Inflammatory macrophage (primary cell): ENCODE measurements at places on chromosomes 16 and 17.

GRCh38 chr17:41107941-41108450 is 2.8 kb downstream of the KRTAP4-9 start:
- DNase-seq, result no peak

DNA sequence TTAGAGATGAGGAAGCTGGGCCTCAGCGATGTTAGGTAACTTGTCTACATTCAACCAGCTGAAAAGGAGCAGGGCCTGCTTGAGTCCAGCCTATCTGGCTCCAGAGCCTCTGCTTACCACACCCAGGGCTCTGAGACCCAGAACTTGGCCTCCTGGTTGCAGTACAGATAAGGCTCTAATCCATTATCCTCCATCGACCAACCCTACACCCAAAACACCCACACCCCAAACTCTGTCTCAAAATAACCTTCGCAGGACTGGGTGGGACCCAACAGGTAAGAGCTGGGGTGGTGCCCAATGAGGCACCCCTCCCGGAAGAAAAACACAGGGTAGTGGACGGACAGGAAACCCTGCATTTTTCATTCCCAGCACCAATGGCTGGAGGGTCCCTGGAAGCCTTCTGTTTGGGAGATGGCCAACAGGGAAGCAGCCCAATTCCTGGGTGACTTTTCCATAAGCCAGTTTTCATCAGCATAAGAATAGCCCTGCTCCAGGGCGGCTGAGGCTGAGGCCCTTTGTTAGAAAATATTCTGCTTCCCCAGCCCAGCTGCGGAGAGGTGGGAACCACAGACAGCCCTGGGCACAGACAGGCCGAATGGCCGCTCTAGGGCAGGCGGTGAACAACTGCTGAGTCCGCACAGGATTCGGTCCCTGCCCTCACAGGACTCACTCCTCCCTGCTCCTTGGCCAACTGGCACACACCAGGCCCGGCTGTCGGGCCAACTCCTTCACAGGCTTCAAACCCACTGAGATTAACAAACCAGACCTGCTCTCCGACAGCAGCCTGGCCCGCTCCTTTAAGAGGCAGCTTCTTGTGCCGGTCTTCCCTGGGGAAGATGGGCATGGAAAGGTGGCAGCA is 9.8 kb downstream of the SMIM5 start:
- DNase-seq, result no peak

DNA sequence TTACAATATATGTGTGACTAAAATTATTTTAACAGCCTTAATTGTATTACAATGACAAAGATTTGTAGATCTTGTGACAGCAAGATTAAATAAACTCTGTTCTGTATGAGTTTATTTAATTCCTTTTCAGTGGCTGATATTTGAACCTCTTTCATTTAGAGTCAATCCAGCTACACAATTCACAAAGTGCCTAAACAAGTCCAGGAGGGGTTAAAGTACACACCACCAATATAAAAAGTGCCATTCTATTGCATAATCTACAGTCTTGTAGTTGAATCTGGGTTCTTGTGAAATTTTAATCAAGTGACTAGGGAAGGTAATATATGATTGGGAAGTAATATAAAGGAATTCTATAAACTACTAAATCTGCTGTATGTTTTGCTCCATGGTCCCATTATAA is 3.9 kb upstream of the NFAT5 start:
- DNase-seq, result peak; percentile 20

GRCh38 chr17:49146620-49147306 is 14.2 kb downstream of the B4GALNT2 start:
- no peak for DNase-seq

DNA sequence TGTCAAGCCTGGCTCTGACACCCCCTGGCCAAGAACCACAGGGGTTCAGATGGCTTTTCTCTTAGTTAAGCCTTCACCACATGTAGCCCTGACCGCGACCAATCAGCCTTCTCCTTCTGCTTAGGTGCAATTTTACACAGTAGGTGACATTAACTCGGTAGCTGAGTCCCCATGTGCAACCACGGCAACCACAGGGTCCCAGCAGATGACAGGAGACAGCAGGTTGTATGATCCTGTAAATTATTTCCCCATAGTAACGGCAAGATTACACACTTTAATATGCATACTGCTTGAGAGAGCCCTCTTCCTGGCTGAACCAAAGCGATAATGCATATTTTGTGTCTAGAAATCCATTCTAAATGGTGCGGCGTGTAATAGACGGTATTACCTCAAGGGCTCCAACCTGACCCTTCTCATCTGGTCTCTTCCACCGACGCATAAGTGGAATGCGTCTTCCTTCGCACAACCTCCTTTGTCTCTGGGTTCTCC is 458.7 kb upstream of the ZFHX3 start:
- no peak for DNase-seq

GRCh38 chr16:86783636-86784626 is 205.6 kb downstream of the FOXL1 start:
- DNase-seq, result no peak

- peak; percentile 30 for DNase-seq
Measured at GRCh38 chr16:29014561-29015069, 29.8 kb downstream of the LAT start.

- DNase-seq, result no peak
Measured at GRCh38 chr16:3119701-3120408, 7.5 kb downstream of the ZNF205 start.

DNA sequence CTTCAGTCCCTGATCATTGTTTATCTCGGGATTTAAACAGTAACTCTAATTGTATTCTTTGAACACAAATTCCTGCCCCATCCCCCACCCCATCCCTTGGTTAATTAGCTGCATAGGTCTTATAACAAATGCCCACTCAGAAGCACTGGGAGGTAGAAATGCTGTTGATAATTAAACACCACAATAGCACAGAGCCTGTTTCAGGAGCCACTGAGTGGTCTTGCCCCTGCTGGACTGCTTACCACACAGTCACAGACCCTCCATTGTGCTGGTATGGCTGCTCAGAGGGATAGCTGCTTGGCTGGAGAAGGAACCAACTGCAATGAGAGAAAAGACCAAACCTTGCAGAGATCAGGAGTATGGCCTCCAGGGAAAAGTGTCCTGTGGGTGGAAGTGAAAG is 214.1 kb downstream of the ANKFN1 start:
- no peak for DNase-seq

DNA sequence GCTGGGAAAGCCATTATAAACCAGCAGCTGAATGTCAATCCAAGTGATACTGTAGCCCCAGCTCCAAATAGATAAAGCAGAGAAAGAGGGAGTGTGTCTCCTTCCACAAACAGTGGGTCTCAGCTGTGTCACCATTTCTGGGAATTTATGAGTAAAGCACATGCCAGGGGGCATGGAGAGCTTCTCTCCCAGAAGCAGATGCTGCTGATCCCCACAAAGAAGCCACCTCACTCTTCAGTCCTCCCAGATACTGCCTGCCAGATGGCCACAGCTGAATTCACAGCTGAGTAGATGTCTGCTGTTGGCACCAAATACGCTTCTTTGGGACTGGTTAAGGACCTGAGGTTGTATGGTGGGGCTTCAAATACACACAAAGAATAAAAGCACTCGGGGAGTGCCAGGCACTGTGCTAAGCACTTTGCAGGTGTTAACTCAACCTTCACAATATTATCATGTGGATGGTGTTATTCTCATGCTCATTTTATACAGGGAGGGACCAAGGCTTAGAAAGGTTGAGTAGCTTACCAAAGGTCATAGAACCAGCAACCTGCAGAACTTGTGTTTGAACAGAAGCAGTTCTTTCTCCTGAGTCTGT is 298.3 kb downstream of the CDH11 start:
- no peak for DNase-seq

DNA sequence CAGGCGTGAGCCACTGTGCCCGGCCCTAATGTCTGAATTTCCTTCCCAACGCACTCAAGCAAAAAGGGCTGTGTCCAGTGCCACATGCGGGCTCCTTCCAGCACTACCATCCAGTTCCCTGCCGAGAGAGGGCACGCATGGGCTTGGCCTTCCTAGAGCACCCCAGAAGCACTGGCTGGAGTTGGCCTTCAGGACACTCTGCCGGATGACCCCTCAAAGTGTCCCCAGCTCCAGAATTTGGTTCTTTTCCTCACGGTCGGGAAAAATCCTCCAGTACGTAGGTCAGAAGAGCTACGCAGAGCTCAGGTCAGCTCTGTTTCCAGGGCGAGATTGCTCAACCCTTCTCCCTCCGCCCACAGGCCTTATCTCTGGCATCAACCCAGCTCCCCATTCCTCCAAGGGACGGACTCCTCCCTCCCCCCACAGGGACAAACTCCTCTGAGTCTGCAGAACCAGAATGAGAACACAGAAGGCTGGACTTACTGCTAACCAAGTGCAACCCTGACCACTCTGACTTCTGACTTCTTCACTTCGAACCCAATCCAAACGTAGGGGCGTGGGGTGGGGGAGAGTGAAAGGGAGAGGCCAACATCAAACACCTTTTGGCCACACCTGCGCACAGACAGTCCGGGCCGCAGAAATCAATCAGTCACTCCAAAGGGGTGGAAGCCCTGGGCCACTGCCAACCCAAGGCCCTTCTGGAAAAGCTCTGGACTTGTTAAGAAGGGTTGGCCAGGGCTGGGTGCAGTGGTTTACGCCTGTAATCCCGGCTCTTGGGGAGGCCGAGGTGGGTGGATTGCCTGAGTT is 3.6 kb downstream of the CDC42EP4 start:
- DNase-seq, result peak; percentile 65

DNA sequence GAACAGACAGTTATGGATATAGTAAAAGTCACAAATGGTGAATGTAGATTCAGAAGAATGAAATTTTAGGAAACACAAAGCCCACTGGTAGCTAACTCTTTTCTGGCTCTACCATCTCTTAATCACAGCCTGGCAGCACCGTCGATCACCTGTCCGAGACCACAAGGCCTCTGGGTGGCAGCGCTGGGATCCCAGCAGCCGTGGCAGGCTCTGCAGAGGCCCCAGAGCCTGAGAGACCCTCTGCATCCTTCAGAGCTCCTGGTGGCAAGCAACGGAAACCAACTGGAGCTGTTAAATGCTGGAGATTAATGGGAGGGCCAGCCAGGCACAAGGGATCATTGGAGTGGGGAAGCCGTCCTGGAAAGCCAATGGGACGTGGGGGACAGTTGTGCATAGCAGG is 26.3 kb downstream of the LAT start:
- no peak for DNase-seq
